CD4-positive, alpha-beta T cell treated with Interleukin-15 for 4 hours (primary cell): ENCODE measurements at places on chromosomes 5 and 9.
A peak's percentile ranks its signal among the peaks of the same experiment; 100 is the strongest.

GRCh38 chr5:452978-453710, 10.2 kb downstream of the EXOC3 start:
- DNase-seq = no peak

- DNase-seq = no peak
Measured at GRCh38 chr5:28380167-28380566, 1341.8 kb upstream of the CDH9 start.

DNA sequence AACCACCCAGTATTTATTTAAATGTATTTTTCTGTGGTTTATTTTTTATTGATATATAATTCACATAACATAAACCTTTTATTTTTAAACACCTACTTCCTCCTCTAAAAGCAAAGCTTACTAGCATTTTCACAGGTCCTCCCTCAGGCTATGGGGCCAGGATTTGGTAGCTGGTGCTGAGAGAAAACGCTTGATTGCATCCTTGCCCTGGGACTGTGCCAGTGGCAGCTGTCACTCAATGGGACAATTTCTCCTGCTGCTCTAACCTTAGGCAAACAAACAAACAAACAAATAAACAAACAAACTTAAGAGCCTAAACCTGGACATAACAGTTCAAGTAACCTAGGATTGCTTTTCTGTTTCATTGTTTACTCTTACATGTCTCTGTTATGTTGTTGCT, 102.7 kb downstream of the FOCAD start:
- no peak for DNase-seq

GRCh38 chr5:94366811-94367210, 251.6 kb downstream of the KIAA0825 start:
- no peak for DNase-seq

DNA sequence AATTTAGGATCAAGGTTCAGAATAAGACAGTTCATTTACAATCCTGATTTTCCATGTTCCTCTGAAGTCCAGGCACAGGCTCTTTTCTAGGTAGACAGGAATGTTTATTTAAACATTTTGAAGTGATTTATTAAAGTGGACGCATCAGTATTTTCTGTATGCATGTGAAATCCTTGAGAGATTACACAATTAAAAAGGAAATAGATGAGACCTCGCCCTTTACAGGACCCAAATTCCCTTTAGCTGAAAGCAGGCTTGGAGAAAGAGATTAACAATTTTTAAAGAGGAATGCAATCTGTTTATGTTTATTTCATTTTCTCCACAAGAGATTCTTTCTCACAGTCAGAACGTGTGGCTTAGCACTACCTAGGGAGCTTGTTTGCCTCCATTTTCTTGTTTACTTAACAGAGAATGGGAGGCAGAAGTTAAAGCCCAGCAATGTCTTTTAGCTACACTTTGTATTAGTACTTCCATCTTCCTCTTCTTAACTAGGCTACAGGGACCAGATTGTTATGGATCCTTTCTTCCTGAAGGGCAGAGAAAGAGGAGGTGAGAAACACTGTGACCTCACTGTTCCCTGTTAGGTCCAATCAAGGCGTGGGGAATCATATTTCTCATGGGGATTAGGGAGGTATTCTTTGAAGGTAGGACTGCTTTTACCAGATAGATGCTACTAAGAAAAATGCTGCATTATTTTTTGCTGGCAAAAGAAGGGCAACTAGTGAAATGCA, 416.0 kb downstream of the SH3GL2 start:
- DNase-seq = no peak

DNA sequence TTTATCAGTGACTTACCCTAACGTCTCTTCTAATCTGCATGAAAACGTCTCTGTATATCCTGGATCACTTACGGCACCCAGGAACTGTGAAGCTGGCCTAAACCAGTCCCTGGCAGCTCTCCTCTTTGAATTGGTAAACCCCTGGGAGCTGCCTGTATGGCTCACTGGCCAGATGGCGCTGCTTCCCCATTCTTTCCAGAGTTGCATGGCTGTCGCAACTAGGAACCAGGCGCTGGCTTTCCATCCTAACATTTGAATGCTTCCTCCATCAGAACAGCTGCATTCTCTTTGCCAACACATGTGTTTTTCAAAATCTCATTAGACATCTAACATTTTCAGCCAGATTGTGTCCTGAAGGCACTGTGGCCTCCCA, 8.0 kb upstream of the PCA3 start:
- DNase-seq = no peak

DNA sequence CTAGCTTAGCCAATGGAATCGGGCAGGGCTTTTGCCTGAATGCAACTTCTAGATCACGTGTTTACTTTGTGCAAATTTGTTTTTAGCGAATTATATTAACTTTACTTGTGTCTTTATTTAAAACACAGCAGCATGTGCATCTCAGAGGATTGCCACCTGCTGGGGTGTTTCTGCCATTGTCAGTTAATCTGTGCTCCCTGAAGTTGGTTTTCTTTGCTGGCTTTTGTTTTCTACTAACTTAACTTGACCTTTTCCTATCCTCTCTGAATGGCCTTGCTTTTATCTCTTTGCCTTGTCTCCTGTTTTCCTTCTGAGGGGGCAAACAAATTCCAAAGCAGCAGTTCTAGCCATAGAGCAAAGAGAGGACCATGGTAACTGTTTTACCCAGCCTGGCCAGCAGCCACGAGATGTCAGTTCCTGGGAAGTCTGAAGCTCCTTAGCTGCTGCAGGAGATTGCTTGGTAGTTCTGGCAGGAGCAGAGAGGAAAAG, 67.6 kb downstream of the ARHGEF28 start:
- no peak for DNase-seq

DNA sequence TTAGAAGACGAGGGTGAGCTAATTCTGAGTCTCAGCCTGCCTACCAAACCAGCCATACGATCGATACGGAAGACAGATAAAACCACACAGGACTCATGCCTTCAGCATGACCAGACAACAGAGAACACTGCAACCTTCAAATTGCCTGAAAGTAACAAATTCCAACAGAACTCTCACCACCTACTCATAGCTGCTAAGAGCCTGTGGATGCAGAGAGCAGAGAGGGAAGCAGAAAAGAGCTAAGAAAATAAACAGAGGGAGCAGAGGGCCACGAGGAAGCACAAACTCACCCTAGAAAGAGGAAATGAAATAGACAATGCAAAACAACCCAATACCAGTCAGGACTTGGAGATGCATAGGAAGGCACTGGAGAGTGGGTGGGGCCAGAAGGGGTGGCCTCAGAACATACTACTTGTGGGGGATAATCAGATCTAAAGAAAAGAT, 86.7 kb upstream of the TAS2R1 start:
- DNase-seq = no peak

DNA sequence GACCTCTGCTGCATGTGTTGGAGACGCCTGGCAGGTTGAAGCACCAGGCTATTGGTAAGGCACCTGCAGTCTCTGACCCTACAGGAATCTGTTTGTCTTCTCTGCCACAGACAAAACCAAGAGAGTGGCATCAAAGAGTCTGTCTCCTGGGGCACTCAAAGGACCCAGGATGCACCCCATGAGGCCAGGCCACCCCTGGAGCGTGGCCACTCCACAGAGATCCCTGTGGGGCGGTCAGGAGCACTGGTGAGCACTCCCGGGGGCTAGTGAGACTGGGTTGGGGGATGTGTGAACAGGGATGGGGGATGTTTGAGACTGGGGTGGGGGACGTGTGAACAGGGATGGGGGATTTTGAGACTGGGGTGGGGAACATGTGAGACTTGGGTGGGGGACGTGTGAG, 240.3 kb downstream of the CACNA1B start:
- no peak for DNase-seq

- DNase-seq = no peak
Measured at GRCh38 chr5:173294673-173295320, 33.4 kb downstream of the STC2 start.

- DNase-seq = no peak
Measured at GRCh38 chr9:121185178-121185745, 16.4 kb downstream of the RAB14 start.

DNA sequence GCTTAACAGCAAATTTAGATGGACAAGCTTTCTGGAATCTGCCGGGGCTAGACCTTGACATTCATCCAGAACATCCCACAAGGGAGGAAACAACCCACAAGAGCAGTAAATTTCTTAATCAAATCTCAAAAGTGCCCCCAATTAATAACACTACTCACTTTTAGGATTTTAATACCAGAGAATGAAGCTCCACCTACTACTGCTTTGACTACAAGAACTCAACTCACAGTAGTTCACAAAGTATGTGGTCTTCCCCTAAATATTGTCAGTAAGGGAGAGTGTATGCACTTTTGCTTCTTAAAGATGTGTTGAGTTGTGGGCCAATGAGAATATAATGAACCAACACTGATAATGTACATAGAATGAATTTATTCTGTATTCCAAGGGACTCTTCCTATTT, 94.7 kb downstream of the EBF1 start:
- no peak for DNase-seq

GRCh38 chr5:54844905-54845566, 140.4 kb downstream of the ESM1 start:
- peak; percentile 59 for DNase-seq

DNA sequence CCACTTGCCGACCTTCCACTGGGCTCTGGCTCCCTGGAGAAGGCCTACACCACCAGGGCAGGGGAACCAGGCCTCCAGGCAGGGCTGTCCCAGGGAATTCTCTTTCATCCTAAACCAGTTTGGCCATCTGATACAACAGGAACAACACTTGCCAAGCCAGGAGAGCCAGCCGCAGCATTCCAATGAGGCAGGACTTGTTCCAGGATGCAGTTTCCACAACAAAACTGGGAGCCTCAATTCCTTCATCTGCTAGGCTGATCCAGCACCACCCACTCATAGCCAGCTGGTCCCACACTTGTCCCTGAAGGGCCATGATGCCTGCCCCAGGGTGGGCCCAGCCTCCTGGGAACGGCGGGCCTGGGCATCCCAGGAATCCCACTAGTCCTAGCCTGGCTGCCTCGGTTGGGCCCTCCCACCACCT, 26.0 kb downstream of the BICD2 start:
- no peak for DNase-seq

DNA sequence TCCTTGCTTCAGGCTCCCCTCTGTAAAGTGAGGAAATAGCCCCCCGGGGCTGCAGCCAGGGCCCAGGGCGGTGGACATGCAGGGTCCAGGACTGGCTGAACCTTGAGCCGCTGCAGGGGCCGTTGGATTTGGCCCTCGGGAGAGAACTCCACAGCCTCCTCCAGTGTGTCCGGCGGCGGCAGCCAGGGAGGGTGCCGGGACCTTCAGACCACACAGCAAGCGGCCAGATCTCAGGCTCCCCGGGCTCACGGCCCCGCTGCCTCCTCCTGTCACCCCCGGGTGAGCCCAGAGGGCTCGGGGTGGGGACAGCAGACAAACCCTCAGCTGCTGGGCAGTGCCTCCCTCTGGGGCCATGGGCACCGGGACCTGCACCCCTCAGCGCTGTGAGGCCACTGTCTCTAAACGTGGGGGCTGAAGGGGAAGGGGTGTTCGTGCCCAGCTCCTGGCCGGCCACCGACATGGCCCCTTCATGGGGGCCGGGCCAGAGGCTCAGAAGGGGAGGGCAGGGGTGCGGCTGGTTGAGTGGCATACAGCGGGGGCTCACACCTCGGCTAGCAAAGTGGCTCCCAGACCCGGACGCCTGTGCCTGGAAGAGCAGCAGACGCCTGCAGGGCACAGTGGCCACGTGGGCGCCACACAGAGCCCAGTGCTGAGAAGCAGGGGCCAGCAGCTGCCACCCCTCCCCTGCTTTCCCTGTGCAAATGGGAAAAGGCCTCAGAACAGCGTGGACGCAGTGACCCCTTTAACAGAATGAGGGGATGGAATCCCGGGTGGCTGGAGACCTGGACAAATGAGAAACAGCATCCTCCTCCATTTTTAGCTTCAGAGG, 19.7 kb downstream of the SLC9A3 start:
- no peak for DNase-seq

- DNase-seq = peak; percentile 32
Measured at GRCh38 chr9:136975644-136976043, 1.7 kb upstream of the PTGDS start.

DNA sequence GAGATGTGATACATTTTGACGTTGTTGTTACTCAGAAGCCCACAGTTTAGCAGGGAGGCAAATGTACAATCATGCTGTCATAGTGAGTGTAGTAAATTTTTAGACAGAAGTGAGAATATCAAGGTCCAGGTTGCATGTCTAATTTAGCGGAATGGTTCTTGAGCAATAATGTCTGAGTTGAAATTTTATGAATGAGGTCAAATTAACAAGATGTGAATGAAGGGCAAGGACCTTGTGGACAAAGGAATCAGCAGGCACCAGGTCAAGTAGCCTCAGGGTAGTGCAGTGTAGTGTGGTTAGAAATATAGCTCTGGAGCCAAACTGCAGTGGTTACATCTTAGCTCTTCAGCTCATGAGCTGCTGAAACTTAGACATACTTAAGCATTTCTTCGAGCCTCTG, 36.2 kb downstream of the TNFSF8 start:
- no peak for DNase-seq

DNA sequence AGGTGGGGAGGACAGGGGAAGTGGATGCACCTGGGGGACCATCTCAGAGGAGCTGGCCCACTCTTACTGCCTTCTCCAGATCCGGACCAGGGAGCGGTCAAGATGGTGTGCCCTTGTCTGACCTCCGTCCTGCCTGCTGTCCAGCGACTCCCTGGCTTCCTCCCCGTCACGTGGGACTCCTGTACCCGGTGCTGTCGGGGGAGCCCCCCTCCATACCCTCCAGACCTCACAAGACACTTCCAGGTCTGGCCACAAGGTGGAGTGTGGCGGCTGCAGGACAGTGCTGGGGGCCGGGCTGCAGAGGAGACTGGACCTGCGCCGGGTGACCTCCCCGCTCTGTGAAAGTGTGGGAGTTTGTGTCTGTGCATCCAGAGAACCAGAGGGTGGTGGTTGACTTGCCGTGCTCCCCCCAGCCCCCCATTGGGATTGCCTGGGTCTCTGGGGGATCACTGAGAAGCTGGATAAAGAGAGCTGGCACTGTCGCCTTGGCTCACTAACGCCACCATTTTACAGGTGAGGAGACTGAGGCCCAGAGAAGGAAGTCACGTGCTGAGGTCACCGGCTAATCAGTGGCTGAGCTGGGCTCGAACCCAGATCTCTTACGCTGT, 1.9 kb upstream of the CRB2 start:
- DNase-seq = peak; percentile 30

DNA sequence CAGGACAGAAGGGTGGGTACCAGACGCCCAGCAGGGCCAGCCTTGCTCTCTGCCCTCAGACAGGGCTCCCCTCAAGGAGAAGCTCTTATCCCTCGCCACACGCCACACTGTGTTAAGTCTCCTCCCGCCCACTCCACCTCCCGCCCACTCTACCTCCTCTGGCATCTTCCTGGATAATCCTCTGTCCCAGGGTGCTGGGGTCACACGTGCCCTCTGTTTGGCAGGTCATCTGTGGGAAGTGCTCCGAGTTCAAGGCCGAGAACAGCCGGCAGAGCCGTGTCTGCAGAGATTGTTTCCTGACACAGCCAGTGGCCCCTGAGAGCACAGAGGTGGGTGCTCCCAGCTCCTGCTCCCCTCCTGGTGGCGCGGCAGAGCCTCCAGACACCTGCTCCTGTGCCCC, 26.0 kb upstream of the SUSD3 start:
- DNase-seq = no peak

- DNase-seq = no peak
Measured at GRCh38 chr9:20353524-20353923, 268.8 kb downstream of the MLLT3 start.

- DNase-seq = peak; percentile 93
Measured at GRCh38 chr9:121121582-121122087, 46.9 kb downstream of the CNTRL start.

- peak; percentile 89 for DNase-seq
Measured at GRCh38 chr9:137618105-137619067, at the start of gene EHMT1. Gene EHMT1 (plus strand): TSS chr9:137619005. CDS start chr9:137619029, 24 bp downstream.
